ENCODE measurements at places on chromosomes 5 and 9. TPM values are rescaled to one million over a fixed set of nuclear protein-coding genes. Genes with fewer than 3 reads are reported as not detected.

GRCh38 chr9:126218359-126219125 is 108.1 kb upstream of the MVB12B start:
- DNase-seq, result no peak

- no peak for DNase-seq
Observed at GRCh38 chr9:114289571-114290481, 33.1 kb upstream of the ORM1 start.

SLC2A6 gene
- 2.4 TPM for polyA plus RNA-seq

GRCh38 chr9:121757281-121757585 is 105.8 kb downstream of the DAB2IP start:
- DNase-seq, result no peak

DNA sequence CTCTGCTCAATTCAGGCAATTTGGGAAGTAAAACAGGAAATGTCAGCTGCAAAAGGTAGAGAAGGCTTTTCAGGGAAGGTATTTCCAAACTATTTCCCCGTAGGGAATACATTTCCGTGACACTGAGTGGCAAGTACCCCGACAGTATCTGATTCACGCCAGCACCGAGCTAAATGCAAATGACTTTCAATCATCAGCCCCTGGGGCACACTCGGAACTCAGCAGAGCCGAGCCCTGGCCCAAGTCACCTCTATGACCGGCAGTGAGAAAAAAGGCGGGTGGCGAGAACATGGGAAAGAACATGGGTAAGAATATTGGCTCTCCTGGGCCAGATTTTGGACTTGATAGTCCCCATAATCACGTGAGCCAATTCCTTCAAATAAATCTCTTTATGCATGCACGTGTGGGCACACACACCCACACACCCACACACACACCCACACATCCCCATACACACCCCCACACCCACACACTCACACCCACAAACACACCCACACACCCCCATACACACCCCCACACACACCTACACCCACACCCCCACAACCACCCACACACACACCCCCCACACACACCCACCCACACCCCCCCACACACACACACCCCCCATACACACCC is 43.0 kb downstream of the COL23A1 start:
- no peak for DNase-seq

DNA sequence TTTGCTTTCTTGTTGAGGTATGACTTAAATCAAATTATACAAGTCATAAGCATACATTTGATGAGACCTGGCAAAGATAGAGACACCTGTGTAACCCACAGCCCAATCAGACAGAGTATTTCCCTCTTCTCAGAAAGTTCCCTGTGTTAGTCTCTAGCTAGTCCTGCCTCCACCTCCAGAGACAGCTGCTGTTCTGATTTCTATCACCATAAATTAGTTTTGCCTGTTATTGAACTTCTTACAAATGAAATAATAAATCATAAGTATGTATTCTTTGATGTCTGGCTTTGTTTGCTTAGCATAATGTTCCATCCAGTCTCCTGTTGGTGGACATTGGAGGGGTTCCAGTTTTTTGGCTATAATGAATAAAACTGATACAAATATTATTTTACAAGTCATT is 194.5 kb downstream of the ICE1 start:
- DNase-seq, result no peak

CDHR2 gene
- polyA plus RNA-seq, result 0.18 TPM

- DNase-seq, result no peak
Observed at GRCh38 chr5:127899214-127899610, 184.4 kb upstream of the SLC12A2 start.

RCL1 gene
- 17.9 TPM for polyA plus RNA-seq

DNA sequence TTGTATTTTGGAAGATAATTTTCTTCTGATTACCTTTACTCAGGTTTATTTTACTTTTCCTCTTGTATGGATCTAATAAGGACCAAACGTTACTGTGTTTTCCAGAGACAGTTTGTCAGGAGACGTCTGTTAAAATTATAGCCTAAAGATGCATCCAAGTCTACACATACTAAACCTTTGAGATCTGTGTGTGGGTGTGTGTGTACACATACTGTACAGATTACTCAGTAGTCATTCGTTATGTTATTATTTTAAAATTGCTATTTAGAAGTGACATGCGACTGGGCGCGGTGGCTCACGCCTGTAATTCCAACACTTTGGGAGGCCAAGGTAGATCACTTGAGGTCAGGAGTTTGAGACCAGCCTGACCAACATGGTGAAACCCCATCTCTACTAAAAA is 51.6 kb upstream of the CNTLN start:
- DNase-seq, result no peak

DRD1 gene
- 0.09 TPM for polyA plus RNA-seq

GRCh38 chr5:148685520-148686134 is 31.3 kb upstream of the HTR4 start:
- peak; percentile 67 for DNase-seq

- DNase-seq, result no peak
Observed at GRCh38 chr5:160057256-160057655, 48.3 kb downstream of the TTC1 start.

PCDHGB7 gene
- 13.4 TPM for polyA plus RNA-seq

GRCh38 chr9:136122425-136123383 is 4.0 kb upstream of the TMEM250 start:
- peak; percentile 68 for DNase-seq

DNA sequence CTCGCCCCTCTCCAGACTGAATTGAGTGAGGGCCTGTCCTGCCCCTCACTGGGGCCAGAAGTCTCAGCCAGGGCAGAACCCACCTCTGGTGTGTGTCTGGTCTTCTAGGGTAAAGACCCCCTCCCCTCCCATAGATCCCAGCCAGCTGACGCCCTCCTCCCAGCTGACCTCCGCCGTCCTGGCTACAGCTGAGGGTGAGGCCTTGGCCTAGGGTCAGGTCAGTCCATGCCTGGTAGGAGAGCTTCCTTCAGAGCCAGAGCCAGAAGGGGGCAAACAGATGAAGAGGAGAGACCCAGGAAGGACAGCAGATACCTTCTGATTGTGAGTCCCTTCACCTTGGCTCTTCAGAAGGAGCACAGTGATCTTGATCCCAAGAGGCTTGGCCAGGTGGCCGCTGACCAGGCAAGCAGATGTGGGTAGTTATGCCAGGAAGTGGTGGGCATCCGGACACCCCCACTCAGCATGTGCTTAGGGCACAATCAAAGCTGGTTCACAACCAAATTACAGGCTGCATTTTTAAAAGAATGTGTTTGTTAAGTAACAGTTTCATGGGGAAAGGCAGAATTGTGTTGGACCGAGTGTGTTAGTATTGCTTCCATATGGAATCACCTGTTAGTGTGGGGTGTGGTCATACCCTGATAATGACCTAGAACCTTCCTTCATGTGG is 29.9 kb downstream of the JADE2 start:
- no peak for DNase-seq

DNA sequence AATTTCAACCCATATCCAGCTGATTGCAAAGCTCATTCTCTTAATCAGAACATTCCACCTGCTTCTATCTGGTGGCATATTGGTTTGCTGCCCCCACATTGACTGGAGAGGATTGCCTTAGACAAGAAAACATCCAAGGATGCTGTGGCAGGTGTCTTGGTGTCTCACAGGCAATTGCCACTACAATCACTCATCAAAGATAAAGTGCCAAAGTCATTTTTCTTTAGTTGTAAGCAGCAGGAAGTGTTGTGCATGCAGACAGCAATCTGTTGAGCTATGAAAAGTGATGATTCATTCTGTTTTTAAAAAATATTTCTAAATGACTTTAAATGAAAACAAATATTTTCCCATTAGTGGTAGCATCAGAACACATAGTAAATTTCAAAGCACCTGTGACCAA is 53.9 kb downstream of the CDH6 start:
- DNase-seq, result no peak

DNA sequence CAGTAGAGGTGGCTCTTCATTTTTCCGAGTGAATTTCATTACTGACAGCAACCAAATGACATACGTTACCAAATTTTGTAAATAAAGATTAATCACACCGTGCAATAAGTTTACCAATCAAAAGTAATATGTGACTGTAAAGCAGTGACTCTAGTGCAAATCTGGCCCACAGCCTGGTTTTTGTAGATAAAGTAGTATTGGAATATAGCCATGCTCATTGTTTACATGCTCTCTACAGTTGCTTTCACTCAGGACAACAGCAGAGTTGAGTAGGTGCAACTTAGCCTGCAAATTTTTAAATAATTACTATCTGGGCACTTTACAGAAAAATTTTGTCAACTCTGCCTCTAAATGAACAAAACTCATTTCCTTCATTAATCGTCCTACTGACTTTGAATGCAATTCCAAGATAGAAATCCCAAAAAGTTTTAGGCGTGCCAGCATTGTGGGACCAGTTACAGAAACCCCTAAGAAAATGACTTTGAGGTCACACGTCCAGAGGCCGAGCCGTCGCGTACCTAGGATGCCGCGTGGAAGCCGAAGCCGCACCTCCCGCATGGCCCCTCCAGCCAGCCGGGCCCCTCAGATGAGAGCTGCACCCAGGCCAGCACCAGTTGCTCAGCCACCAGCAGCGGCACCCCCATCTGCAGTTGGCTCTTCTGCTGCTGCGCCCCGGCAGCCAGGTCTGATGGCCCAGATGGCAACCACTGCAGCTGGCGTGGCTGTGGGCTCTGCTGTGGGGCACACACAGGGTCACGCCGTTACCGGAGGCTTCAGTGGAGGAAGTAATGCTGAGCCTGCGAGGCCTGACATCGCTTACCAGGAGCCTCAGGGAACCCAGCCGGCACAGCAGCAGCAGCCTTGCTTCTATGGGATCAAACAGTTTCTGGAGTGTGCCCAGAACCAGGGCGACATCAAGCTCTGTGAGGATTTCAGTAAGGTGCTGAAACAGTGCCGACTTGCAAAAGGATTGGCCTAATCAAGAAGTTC is 180.7 kb upstream of the TLE4 start:
- no peak for DNase-seq

TRIM36 gene
- polyA plus RNA-seq, result 1.5 TPM

DNA sequence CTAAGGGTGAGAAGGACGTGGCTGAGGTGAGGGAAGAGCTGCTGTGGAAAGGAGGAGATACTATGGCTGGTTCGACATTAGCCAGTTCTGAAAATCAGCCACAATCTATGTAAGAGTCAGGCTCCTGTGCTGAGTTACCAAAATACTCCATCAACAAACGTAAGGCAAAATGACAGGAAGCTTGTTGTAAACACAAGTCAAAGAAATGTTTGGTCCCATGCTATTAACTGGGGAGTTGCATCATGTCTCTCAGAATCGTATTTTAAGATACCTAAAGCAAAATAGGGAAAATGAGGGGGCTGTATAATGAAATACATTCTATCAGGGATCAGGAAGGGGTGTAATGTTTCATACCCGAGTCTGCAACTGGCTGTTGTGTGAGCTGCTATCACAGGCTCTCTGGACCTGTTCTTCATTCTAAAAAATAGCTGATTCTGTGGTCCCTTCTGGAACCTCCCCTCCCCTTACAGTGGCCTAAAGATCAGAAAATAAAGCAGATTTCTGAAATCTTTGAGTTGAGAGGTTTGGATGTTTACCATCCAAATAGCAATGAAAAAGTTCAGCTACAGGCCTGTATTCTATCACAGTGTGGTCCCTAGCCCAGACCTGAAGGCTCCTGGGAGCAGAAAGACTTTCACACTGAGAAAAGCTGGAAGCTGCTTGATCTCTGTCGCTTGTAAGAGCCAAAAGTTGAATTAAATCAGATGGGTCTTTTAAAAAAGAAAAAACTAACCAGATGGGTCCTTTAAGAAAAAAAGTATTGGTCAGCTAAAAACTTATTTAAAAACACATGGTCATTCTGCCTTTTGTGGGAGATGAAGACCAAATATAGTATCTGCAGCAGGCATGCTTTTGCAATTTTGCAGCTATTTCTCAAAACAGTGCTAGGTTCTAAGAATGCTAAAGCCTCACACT is 97.8 kb upstream of the SMC5 start:
- DNase-seq, result peak; percentile 28

DNA sequence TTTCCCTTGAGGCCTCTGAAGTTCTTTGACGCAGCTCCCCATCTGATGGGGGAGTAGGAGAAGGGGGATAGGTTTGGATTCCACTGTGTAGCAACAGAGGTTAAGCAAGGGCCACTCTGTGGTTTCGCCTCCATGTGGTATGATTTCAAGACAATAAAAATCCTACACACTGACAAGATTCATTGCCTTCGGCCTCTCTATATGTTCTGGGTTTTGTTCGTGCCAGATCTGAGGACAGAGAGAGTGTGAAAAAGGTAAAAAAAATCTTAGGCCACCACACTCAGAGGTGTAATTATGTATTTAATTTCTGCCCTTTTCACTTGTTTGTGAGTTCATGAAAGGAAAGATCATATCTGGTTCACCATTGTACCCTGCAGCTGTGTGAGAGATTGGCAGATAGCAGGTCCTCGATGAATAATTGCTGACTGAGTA is 715.2 kb upstream of the ZNF608 start:
- no peak for DNase-seq

GRCh38 chr5:36734422-36734821 is 128.0 kb downstream of the SLC1A3 start:
- no peak for DNase-seq

CNTFR gene
- polyA plus RNA-seq, result 27.0 TPM

GRCh38 chr9:122088880-122089706 is 4.0 kb downstream of the TTLL11 start:
- no peak for DNase-seq

DNA sequence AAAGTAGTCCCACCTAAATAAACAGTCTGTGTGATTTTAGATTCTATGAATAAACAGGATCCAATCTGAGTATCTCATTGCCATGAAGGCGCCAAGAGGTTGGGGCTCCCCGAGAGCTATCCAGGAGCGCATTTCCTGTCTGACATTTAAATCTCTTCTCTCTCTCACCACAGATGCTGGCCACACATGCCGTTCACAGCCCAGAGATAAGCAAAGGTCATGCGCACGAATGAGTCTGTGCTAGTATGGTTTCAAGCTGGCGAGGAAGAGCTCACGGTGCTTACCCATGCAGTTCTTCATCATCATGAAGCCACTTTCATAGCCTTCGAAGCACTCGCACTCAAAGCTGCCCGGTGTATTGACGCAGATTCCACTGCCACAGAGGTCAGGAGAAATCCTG is 199.4 kb downstream of the FBN2 start:
- DNase-seq, result no peak

GRCh38 chr9:131418143-131419025 is 24.5 kb downstream of the PRRC2B start:
- peak; percentile 13 for DNase-seq

DNA sequence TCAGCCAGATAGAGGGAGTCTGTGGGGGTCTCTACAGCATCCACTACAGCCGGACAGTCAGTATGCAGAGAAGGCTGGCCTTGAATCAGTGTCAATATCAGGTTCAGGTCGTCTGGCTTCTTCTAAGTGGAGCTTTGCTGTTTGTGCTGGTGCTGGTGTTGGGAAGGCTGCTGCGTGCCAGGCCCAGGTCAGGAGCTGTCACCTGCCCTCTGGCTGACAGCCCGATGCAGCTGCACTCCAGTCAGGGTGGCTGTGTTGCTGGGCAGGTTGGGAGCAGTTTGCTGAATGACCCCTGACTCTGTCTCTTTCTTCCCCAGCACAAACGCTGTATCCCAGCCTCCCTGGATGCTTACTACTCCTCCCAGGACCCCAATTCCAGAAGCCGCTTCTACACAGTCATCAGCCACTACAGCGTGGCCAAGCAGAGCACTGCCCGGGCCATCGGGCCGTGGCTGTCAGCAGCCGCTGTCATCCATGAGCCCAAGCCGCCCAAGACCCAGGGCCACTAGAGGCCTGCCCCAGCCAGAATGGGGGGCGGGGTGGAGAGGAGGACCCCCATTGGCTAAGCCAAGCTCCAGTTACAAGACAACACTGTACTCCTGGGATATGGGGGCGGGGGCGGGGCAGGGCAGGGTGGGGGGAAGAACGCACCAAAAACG is 61.6 kb downstream of the NSG2 start:
- DNase-seq, result no peak

ORM2 gene
- polyA plus RNA-seq, result 0.66 TPM

TNC gene
- 136 TPM for polyA plus RNA-seq

- DNase-seq, result no peak
Observed at GRCh38 chr5:33271606-33272005, 169.2 kb upstream of the TARS1 start.

GRCh38 chr9:110048976-110049698 is 158.8 kb downstream of the C9orf152 start:
- peak; percentile 44 for DNase-seq
